ENCODE measurements at places on chromosomes 12 and 14.

GRCh38 chr12:100715976-100716944 lies 78.3 kb upstream of the ANO4 start:
- no peak for DNase-seq

GRCh38 chr14:34693228-34693939 lies 21.0 kb downstream of the CFL2 start:
- DNase-seq: no peak

GRCh38 chr12:39835517-39836489 lies 216.2 kb upstream of the ABCD2 start:
- DNase-seq: no peak

- DNase-seq: no peak
These were observed 146.8 kb downstream of the METTL25 start for GRCh38 chr12:82505150-82505549.

GRCh38 chr14:54537651-54538050 lies 27.9 kb downstream of the CGRRF1 start:
- DNase-seq: no peak

DNA sequence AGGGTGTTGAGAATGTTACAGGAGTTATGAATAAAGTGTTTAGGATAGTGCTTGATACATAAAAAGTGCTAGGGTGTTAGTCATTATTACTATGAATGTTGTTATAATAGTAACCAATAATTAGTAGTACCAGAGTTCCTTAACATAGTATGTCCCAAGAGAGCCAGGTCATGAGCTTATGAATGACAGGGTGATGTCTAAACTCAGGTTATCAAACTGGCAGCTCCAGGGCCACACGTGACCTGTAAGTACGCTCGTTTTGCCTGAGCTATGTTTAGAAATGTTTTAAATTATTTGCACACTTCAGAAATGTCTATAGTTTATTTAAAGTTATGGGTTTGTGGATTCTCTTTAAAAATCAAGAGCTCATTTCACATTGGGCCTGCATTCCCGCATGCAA lies 14.1 kb upstream of the GRIP1 start:
- no peak for DNase-seq

DNA sequence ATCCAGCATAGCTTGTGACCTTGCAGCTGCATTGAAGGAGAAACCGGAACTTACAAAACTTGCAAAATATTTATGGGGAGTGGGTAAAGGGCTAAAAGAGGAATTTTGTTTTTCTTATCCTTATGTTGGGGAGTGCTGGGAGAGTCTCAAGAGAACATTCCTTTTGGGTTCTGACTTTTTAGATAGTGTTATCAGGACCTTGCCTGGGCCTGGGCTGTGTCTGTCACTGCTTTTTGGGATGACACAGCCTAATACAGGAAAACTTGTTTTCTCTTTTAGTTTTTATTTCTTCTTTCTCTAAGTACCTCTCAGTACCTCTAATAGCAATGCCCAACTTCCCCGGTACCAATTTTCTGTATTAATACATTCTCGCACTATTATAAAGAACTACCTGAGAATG lies 850.6 kb downstream of the RPS29 start:
- DNase-seq: no peak

DNA sequence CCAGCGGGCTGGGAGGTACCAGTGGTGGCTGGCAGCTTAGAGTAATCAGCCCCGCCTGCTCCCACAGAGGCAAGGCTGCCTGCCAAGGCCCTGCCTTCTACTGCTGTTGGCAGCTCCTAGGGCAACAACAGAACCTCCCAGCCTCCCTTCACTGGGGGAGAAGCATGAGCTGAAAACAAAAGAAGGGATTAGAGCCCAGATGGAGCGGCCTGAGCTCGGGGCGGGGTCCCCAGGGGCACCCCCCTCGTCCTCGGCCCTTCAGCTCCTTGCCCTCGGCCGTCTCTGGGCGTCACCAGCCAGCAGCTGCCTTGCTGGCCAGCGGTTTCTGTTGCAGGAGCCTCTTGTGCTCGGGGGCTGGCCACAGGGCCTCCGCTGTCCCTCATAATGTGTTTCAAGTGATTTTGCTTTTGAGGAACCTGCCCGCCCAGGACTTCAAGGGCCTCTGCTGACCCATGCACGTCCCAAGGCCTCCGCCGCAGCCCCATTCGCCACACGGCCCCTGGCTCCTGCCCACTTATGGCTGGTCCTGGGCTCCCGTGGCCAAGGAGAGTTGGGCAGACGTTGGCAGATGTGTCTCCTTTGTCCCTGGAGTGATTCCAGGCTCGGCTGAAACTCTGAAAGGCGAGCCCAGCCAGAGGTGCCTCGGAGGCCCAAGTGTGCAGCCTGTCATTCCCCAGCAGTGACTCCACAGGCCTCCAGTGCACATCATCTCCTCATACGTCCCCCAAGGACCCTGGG lies 49.7 kb downstream of the PSMA6 start:
- no peak for DNase-seq

DNA sequence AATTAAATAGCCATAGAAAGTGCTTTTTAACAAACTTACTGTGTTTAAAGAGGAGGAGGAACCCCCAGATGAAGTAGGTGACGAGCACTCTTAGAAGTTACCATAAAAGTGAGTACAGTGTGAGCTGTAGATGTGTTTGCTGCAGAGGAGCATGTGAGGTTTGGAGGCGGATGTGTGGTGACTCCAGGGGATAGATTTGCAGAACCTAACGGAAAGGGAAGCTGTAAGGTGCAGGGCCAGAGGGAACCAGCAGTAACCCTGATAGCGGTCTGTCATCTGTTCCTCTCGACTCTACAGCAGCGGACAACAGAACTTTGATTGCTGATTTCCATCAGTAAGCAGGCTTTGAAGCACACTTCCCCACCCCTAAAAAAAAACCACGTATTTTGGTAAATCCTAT lies 5.2 kb downstream of the CALM1 start:
- DNase-seq: no peak

DNA sequence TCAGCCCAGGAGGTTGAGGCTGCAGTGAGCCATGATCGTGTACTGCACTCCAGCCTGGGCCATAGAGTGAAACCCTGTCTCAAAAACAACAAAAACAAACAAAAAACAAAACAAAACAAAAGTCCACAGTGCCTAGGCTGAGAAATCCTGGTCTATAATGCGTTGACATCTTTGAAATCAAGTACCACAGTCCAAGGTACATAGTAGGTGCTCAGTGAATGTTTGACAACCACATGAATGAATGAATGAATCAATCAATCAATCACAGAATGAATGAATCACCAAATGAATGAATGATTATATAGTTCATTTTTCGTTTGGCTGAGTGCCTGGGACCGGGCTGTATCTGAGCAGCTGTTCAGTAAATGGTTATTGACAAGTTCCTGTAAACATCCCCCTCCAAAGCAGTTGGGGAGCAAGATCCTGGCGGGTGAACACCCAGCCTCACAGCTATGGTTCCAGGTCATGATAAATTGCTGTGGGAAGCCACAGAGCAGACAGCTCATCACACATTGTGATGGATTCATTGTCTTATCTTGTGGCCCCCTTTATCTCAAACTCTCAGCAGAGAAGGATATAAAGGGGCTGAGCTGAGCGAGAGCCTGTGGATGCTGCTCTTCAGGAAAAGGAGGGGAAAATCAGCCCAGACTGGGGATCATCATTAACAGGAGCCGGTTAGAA lies 30.4 kb upstream of the IFT81 start:
- no peak for DNase-seq

DNA sequence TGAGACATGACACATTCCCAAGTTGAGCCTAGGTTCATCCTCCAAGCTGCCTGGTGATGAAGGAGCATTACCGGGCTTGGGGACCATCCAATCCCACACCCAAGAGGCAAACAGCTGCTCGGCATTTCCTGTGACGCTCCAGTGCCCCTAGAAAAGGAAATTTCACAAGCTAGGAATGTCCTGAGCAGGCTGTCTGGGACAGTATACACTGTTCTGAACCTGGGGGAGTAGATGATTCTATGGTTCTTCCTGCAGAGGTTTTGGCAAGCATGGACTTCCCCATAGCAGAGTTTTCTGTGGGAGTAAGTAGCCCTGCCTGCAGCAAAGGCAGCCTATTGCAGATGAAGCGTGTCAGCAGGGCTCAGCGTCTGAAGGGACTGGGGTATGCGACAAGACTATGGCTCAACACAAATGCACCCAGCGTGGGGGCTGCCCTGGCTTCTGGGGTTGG lies 47.4 kb upstream of the SRSF5 start:
- DNase-seq: no peak

DNA sequence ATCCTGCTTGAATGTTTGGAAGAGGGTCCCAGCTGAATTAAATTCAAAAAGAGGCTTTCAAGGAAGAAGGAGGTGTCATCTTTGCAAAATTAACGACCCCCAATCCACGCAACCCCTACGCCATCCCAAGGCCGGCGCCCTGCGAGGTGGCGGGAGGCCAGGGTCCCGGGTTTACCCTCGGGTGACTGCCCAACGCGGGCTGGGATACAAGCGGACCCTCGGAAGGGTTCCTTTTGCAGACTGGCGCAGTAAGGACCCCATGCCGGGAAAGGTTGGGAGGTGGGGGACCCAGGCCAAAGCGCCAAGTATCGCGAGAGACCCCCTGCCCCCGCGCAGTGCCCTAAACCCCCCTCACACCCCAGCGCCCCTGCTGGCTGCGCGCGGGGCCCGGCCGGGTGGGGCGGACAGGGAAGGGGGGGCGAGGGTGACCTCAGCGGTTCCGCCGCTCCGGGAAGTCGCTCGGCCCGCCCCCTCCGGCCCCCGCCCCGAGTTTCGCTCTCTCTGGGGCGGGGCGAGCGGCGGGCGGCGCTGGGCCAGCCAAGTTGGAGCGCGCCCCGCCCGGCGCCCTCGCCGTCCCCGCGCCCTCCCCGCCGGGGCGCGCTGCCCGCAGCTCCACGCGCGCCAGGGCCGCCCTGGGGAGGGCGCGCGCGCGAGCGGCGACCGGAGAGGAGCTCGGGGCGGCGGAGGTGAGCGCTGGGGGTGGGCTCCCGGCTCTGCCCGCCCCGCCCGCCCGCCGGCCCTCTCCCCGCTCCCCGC lies 708 bp upstream of the ZBTB42 start:
- peak; percentile 78 for DNase-seq

- DNase-seq: no peak
These were observed 13.4 kb upstream of the CDKL1 start for GRCh38 chr14:50410071-50410470.

DNA sequence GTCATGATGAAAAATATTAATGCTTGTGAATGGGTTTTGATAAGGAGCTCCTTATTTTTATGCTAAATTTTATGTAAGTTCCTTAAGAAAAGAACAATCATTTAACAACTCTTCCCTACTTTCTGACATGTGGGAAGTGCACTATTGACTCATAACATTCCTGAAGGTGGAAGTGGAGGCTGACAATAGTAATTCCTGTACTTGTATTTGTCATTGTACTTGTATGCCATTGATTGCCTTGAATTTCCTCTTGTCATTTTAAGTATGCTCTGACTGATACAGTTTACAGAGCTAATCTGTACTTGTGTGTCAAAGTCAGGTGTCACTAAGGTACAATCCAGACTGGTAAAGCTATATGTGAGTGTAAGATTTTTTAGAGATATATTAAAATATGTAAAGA lies 440.0 kb downstream of the SLC16A7 start:
- no peak for DNase-seq

DNA sequence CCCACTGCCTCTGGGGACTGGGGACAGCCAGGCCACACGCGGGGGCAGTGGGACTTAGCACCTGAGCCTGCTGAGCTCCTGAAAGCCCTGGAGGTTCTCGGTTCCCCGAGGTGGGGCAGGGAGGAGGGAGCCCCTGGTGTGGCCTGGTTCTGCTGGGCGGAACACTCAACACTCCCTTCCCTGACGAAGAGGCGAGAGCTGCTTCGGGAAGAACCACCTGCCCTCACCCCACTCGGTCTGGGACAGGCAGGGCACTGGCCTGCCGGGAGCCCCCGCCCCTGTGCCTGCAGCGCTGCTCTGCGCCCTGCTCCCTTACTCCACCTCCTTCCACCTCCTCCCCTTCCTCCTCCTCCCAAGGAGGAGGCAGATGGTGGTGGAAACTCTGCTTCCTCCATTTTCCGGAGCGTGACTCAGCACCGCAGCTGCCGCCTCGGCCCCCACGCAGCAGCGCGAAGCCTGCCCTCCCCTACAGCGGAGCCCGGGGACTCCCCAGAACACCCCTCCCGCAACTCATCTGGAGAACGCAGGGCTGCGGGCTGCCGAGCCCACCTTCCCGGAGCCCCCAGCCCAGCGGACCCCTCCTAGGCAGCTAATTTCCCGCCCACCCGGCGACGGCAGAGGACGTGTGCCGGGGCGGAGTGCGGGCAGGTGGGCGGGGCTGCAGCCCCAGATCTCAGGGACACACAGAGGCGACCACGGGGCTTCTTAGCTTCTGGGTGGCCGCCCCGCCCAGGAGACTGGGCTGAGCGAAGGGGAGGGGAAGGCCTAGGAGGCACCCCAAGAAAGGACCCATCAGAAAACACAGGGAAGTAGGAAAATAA lies 11.7 kb upstream of the INF2 start:
- DNase-seq: peak; percentile 83

DNA sequence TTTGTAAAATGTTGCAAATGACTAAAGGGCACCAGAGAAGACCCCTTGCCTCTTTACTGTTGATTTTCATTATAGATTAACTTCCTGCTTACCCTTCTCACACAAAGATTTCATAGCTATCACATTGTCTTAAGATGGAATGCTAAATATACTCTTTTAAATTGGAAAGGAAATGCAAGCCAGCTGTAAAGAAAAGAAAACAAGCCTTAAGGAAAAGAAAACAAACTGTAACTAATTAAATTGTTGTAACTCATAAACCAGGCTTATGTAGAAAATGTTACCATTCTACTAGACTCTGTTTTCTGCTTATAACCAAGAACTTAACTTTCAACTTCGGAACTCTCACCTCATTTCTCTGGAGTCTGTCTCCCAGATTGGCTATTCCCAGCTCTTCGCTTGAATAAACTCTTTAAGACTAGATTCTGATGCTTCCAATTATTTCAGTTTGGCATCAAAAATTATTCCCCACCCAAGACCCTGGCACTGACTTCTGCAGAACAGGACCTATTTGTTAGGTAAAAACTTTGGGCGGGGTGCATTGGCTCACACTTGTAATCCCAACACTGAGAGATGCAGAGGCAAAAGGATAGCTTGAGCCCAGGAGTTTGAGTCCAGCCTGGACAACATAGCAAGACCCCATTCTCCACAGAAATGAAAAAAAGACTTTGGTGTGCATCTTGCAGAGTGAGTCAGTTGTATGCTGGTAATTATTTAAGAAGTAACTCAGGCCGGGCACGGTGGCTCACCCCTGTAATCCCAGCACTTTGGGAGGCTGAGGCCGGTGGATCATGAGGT lies 36.6 kb upstream of the CIT start:
- no peak for DNase-seq

DNA sequence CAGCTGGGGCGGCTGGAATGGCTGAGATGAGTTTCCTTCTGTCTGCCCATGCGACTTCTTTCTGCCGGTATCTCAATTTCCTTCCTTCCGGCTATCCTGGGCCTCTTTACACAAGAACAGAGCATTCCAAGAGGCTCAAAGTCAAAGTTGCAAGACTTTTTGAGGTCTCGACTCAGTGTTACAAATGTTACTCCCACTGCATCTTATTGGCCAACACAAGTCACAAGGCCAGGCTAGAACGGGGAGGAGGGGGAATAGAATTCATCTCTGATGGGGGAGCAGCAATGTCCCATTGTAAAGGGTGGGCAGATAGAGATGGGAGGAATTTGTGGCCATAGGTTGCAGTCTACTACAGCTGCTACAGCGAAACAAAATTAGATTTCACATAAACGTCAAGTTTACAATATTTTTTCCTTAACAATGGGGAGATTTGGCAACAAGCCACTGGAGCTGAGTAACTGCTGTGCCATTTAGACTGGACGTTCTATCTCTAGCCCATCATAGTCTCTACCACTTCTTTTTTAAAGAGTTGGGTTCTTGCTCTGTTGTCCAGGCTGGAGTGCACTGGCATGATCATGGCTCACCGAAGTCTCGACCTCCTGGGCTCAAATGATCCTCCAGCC lies 9.5 kb upstream of the NYNRIN start:
- DNase-seq: no peak

GRCh38 chr14:67240168-67240932 lies 885 bp upstream of the PALS1 start:
- DNase-seq: peak; percentile 31

GRCh38 chr14:95346266-95346665 lies 26.6 kb upstream of the CLMN start:
- DNase-seq: no peak

All from stimulated activated CD4-positive, alpha-beta T cell treated with anti-CD3 and anti-CD28 coated beads, Interleukin-4, amount 100 ng/mL, for 24 hours (primary cell).